Suprapubic skin (tissue), 4 donors: ENCODE measurements at places on chromosomes 12 and 14.

- H3K27me3 ChIP-seq, result no peaks in the 10 kb centered on the region
- DNase-seq, result peak; percentile 59
- H3K4me1 ChIP-seq, result peaks cover 77% of the 10 kb centered on the region
- no peak overlapping the region for H3K4me3 ChIP-seq
These were observed 36.8 kb downstream of the SH2B3 start for GRCh38 chr12:111442301-111443045.

DNA sequence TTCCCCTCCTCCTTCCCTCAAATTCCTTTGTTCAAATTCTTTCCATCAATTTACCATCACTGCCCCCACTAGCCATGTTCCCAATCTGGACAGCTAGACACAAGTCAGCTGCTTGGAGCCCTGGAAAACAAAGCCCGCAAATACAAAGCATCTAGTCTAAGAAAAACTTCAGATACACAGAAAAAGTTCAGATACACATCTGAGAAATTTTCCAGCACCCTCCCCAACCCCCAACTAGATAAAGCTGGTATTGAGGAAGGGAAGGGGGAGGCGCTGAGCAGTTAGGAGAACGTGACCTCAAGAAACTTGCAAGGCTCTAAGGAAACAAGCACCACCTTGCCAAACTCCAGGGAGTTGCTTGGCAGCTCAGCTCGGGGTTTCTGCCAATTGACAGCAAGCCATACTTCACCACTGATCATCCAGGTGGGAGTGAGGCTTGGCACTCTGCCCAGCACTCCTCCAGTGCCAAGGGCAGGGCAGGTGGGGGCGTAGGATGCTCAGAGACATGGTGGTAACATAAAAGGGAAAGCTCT is 5.1 kb upstream of the CNIH1 start:
- H3K4me3 ChIP-seq, result no peak overlapping the region
- DNase-seq, result no peak
- peaks cover 46% of the 10 kb centered on the region for H3K4me1 ChIP-seq
- H3K27ac ChIP-seq, result no peak overlapping the region
- no peaks in the 10 kb centered on the region for H3K27me3 ChIP-seq

DNA sequence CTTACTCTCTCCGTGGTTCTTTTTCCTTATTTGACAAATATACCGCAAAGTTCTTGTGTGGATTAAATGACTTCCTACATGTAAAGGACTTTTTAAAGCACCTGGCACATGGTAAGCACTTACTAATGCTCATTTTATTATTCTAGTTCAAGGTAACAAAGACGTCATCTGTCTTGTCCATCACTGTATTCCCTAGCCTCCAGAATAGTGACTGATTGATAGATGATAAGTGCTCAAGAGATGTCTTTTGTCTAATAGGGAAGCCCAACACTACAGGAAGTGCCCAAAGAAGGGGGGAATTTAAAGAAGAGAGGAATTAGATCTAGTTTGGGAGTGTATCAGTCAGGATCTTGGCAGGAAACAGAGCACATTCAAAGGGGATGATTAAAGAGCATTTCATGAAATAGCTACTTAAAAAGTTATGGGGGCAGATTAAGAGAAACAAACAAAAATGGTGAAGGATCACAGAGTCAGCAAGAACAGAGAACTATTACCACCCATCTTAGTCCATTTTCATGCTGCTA is 151.9 kb downstream of the GXYLT1 start:
- H3K27ac ChIP-seq, result no peak overlapping the region
- no peaks in the 10 kb centered on the region for H3K4me1 ChIP-seq
- H3K4me3 ChIP-seq, result no peak overlapping the region
- DNase-seq, result no peak

DNA sequence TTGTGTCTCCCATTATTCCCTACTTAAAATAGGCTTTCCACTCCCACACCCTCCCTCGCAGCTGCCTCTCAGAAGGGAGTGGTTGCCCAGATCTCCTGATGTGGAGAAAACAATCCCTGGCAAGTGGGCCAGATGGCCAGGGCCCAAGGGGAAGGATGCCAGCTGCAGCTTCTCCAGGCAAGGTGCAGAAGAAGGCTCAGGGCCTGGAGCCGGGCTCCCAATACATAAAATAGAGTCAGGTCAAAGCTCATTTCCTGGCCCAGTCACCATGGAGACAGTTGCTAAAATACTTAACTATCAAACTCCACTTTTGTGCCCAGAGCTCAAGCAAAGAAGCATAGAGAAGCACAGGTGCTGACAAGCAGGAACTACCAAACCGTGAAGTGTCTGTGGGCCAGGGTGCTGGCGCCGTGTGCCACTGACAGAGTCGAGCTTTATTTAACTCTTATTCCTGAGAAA is 45.7 kb upstream of the ITPR2 start:
- no peaks in the 10 kb centered on the region for H3K36me3 ChIP-seq
- H3K4me3 ChIP-seq, result no peak overlapping the region
- H3K4me1 ChIP-seq, result peaks cover 14% of the 10 kb centered on the region

DNA sequence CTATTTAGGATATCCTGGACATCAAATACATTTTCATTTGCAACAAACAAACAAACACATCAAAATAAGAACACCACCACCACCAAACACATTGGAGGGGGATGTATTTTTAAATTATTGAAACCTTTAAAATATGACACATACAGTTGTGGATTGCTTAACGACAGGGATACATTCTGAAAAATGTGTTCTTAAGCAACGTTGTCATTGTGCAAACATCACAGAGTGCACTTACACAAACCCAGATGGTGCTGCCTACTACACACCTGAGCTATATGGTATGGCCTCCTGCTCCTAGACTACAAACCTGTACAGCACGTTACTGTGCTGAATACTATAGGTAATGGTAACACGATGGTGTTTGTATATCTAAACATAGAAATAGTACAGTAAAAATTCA is 19.4 kb downstream of the PYGL start:
- H3K4me3 ChIP-seq, result no peak overlapping the region
- no peak overlapping the region for H3K27ac ChIP-seq
- no peaks in the 10 kb centered on the region for H3K27me3 ChIP-seq
- no peak for DNase-seq
- H3K4me1 ChIP-seq, result no peaks in the 10 kb centered on the region

GRCh38 chr14:75040507-75040906 is 10.8 kb downstream of the MLH3 start:
- no peak for DNase-seq
- no peak overlapping the region for H3K27ac ChIP-seq
- H3K27me3 ChIP-seq, result no peaks in the 10 kb centered on the region
- peaks cover 23% of the 10 kb centered on the region for H3K4me1 ChIP-seq
